ENCODE measurements at places on chromosomes 7 and 10.

GRCh38 chr7:37549076-37549931, 100.6 kb upstream of the ELMO1 start:
- DNase-seq: no peak

DNA sequence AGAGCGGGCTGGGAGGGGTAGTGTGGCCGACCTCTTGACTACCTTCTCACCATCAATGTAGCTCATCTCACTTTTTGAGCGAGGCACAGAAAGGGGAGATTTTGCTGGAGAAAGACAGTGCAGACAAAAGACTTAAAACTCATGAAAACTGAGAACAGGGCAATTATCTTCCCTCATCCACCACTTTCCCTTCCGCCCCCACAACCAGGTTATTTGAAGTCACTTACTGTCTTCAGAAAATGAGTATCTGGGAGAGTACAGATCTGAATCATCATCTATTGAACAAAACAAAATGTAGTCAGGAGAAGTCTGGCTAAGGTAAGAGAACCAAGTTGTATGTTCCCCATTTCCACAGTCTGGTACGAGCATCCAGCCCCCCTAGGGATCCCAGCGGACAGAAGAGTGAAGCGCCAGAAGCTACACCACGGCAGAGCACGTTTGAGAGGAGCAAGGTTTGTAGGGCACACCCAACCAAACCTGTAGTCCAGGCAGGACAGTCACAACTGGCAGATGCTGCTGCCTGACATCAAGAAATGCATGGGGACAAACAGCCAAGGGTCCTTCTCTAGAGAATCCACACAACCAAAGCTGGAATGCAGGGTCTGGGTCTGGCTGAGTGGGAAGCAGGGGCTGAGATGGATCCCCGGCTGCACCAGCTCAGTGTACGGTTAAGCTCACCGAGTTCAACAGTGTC, 93.4 kb upstream of the PDLIM1 start:
- no peak for DNase-seq

DNA sequence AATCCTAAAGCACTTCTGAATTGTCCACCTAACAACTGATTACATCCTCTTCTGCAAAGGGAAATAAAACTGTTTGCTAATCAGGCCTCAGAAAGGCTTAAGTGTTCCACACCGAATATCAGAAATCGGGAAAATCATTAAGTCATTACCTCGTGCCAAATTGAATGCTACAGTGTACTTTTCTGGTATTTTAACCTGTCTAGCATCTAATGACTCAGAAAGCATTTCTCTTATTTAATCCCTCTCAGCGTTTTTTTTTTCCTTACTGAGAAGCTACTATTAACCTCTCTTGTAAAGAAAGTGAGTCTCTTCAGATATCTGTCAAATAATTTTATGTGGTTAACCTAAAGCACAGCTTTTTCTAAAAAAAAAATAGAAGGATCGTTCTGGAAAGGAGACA, 28.6 kb downstream of the VIM start:
- DNase-seq: no peak

DNA sequence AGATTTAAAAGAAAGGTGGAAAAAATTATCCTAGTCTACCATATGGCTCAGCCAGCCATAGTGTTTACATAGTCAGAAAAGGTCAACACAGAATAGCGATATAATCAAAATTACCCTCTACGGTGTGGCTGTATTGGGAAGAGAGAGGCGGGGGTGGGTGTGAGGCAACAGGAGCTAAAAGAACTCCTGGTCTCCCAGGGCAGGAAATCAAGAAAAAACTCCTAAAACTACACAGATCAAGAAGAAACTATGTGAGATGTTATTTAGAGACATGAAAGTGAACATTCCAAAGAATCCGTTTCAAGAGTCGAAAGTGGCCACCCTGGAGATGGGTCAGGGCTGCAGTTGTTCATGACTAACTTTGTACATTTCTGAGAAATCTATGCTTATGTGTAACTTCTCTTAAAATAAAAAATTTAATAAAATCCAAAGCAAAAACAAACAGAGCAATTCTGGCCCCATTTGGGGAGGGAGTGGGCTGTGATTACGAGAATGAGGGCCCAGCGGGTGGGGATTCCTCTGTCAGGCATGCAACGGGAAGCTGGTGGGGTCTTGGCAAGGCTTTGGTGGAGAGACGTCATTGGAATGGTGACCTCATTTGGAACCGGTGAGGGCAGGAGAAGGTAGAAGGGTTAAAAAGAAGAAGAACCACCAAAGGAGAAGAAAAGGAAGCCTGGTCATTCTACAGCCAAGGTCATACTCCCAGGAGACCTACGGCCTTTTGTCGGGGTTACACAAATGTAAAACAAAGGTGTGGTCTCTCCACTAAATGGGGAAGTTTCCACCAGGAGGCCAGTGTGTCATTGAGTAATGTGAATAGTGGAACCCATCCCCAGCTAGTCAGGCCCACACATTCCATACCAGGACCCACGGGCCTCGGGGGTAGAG, 71.2 kb upstream of the DUSP5 start:
- DNase-seq: no peak

GRCh38 chr7:24337180-24337579, 53.2 kb downstream of the NPY start:
- no peak for DNase-seq

DNA sequence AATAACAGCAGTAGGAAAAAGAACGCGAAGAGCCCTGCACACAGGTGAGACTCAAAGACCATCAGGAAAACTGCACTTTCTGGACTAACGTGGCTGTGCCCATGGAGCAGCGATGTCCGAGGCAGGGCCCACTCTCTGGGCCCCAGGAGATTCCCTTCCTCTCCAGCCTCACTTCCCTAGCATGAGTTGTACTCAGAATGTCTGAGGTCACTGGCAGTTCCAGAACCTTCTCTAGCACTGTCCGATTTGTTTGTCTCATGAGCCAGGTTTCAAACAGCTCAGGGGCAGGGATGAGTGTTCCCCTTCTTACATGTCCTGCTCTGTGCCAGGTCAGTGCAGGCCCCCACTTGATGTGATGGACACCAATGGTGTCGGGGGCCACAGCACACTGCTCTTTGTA, 484.2 kb downstream of the PTPRN2 start:
- DNase-seq: no peak

DNA sequence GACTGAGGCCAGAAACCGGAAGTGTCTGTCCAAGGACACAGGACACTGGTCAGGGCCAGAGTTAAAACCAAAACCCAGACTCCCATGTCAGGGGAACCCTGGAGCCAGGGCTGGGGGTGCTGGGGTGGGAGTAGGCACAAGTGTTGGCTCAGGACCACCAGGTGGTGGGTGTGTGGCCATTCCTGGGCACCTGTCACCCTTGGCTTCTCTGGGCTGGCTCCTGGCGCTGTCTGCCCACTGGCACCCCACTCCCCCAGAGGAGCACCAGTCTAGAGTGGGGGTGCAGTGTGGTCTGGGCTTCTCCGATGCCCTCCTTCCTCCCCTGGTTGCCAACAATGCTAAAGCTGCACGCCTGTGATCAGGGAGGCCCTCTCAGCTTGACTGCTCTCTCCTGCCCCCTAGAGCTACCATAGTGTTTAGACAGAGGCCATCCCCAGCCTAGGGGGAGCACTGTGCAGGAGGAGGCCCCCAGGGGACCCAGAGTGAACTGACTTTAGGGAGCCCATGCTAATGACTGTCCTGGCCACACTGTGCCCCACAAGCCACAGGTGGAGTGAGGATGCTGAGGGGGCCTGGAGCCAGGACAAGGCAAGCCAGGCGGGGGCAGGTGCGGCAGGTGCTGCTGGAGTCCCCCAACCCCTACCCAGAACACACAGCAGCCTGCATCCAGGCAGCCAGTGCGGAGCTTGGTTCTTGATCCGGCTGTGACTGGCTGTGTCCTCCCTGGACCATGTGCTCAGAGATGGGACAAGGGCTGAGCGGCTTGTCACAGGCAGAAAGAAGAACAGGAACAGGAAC, 11.0 kb downstream of the RASGEF1A start:
- DNase-seq: no peak

- DNase-seq: no peak
These were observed 126.5 kb downstream of the FAM107B start for GRCh38 chr10:14648005-14648765.

DNA sequence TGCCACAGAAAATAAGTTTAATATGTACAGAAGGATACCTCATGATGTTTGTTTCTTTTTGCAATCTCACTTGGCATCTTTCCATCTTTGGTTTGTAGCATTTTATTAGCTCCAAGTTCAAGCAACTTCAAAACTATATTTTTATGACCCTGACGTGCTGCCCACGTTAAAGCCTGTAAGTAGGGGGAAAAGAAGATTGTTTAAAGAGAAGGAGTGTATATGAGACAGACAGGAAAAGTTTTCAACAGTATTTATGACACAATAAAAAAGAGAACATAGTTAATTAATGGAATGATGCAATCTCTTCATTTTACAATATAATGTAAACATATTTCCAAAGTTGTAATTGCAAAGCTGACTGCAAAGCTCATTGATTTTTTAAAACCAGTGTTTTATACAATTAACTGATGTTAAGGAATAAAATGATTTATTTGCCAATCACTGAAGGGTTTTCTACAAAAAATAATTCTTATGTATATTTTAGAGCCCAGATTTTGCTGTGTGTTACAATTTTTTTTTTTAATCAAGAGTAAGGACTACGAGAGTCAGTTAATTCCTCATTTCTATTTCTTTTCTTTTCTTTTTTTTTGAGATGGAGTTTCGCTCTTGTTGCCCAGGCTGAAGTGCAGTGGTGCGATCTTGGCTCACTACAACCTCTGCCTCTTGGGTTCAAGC, 42.5 kb downstream of the ASZ1 start:
- DNase-seq: no peak

DNA sequence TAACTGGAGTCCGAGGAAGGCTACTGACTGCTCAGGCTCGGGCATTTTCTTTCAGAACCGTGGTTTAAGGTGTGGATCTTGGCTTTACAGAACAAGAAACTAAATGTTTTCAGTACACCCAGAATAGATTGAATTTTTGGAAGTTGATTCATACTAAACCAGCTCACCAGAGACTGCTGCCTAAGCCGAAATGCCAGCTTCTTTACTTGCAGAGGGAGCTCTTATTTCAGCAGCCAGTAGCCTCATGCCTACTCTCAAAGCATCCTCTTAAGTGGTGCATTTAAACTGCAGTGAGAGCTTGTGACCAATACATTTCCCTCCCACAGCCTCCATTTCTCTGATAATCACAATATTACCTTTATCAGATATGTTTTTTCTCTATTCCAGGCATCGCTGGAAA, 615.1 kb downstream of the SUGCT start:
- no peak for DNase-seq

DNA sequence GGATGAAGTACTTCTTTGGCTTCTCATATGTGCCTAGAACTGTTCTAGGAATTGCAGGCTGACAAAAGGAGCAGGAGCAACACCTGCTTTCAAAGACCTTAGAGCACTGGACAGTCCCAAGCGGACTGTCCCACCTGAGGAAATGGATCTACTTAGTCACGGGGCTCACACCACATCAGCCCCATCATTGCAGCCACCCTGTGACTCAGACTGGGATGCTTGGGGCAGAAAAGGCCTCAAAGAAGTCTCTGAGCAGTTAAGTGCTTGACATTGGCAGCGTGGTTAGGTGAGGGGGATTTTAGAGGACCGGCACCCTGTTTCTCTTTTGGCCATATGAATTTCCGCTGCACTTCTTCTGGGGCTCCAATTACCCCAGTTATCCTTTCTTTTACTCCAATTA, 256.6 kb downstream of the USP6NL start:
- DNase-seq: no peak

DNA sequence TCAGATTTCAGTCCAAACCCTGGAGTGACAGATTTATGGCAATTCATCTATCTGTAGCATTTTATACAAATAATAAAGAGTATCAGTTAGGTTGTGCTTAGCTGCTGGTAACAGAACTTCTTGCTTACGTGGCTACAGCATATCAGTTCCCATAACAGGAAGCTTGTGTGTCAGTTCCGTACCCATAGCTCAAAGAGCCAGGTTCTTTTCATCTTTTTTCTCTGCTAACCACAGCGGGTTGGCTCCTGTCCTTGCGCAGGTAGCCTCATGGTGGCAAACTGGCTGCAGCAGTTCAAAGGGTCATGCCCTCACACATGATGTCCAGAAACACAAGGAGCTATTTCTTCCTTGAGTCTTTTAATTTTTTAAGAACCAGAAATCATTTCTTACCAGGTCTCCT, 1041.8 kb downstream of the GATA3 start:
- no peak for DNase-seq

DNA sequence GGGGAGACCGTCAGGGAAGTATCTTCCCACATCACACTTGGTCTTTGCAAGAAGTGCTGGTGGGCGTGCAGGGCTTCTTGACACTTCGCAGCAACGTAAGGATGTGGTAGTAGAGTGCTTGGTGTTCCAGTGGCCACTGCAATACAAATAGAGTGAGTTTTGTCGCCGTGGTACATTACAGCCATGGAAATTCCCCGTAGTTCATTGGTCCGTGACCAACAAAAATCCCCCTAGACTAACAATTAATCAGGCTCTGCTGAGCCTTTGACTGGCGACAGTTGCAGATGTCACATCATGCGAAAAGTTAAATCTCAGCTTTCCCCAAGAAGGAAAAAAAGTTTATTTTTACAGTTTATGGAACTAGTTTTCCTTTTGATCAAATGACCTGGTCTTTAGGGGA, 134.7 kb downstream of the MGMT start:
- no peak for DNase-seq

GRCh38 chr10:677750-678661, 11.5 kb downstream of the DIP2C start:
- no peak for DNase-seq
